ENCODE measurements at places on chromosomes 16 and 17.

- DNase-seq: no peak
These were observed 358.6 kb upstream of the ASIC2 start for GRCh38 chr17:33651686-33652085.

DNA sequence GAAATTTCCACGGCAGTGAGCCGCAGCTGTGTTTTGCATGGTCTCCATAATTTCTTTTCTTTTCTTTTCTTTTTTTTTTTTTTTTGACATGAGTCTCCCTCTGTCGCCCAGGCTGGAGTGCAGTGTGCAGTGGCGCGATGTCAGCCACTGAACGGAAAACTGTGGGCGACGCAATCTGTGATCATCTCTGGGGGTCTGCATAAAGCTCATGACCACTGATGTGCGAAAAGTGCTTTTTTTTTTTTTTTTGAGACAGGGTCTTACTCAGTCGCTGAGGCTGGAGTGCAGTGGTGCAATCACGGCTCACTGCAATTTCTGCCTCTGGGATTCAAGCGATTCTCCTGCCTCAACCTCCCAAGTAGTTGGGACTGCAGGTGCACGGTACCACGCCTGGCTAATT, 117.6 kb downstream of the ABCC6 start:
- no peak for DNase-seq

- no peak for DNase-seq
These were observed 8.6 kb downstream of the NEUROD2 start for GRCh38 chr17:39599004-39599664.

DNA sequence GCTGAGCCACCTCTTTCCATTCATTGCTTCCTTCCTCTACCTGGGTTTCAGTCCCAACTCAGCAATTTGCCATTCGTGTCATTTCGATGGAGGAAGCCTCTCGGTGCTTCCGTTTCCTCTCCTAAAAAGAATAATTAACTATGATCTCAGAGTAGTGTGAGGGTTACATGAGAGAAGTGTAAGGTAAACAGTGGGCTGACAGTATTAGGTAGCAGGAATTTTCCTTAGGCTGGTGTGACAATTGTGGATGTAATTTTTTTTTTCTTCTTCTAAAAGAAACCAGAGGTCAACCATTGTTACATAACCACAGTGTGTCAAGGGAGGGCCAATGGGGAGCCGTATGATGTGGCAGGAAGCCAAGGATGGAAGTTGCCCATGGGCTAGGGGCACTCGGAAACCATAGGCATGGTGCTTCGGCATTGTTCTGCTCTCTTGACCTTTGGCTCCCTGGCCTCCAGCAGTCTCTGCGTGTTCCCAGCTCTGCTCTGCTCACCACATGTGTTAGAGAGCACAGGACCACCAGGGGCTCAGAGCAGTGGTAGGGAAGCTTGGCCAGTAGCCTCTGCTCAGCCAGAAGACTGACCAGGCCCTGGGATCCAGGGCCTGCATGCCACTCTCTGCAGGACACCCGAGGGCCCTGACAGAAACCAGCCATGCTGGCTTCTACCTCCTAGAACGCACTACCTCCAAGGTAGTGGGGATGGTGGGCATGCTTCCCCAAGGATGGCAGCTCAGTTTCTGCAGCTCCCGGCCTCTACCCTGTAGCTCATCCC, 2.0 kb upstream of the TOP2A start:
- DNase-seq: no peak

DNA sequence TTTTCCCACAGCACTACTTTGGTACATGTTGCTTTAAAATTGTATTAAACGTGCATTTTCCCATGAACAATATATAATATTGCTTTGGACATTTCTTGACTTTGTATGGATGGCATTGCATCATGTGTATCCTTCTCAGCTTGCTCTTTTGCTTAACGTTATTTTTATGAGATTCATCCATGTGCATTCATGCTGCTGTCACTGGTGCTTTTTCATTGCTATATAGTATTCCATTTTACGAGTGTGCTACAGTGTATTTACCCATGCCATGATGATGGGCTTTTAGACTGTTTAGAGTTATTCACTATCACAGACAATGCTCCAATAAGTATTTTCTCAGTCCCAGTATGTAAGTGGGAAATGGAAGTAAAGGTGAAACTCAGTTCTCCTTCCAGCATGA, 195.2 kb upstream of the COX10 start:
- DNase-seq: no peak

DNA sequence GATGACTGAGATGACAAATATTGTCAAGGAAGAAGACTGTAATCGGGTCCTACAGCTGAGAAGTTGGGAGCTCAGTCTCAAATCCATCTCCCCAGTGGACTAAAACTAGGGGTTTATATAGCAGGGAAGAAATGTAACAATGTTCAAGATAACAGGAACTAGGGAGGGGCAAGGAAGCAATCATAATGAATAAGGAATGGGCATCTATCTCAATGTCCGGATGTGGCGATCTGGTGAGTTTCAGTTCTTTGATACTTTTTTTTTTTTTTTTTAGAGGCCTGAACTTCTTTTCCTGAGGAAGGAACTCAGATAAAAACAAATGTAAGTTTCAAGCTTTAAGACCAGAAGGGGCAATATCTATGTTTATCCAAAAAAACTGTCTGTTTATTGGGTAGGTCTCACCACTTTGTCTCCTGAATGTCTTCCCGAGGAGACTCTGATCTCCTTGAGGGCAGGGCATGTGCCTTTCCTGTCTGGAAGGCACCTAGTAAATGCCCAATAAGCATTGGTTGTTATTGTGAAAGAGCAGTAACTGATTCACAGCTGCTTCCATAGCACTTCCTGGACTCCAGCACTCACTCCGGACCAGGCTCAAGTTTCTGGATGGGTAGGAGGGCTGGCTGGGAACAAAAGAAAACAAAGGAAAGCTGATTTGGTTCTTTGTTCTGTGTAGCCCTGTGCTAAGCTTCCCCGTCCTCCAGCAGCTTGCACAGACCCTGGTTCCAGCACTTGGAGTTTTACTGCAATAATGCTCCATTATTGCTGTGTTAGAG, 51.9 kb downstream of the MEOX1 start:
- DNase-seq: no peak

GRCh38 chr16:14061732-14062259, 9.3 kb upstream of the MRTFB start:
- no peak for DNase-seq

DNA sequence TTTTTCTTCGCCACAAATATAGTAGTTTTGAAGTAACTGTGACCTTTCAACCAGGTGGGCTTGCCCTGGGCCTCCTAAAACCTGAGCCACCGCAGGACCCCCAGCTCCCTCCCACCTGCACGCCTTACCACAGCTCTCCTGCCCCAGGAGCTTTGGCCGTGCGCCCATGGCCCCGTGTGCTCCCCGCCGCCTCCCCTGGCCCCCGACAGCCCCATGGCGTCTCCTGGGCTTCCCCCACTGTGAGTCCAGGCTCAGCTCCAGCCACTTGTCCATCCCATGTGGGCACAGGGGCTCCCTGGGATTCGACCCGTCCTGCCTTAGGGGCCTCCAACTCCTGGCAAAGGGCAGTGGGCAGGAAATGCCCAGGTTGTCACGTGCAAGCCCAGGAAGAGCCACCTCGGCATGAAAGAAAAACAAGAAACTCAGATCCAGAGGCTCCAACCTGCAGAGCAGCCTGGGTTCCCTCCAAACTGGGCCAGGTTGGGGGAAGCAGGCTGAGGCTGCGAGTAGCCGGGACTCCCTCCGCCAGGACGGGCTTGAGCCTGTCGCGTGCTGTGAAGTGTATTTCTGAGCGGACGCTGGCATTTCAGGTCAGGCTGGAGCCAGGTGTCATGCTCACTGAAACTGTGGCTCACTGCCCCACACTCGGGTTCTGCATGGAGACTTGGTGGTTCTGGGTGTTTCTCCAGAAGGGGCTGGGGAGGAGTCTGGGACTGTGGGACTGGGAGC, 5.8 kb downstream of the LGALS3BP start:
- DNase-seq: no peak

DNA sequence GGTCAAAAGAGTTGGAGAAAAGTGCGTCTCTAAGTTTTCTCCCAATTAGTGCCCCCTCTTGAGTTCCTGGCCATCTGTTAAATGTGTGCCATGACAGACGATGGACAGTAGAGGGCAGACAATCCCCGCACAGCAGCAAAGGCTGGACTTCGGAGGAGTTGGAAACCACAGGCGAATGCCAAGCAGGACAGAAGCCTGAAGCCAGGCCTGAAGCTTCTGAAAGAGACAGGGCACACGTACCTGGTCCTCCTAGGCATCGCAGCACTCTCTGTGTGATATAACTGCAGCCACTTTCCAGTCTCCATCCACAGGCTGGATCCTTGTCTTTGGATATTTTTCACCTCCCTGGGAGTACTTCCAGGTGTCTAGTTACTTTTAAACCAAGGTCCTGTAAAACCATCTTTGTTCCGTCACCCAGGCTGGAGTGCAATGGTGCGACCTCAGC, 14.5 kb downstream of the C17orf100 start:
- DNase-seq: peak; percentile 29

DNA sequence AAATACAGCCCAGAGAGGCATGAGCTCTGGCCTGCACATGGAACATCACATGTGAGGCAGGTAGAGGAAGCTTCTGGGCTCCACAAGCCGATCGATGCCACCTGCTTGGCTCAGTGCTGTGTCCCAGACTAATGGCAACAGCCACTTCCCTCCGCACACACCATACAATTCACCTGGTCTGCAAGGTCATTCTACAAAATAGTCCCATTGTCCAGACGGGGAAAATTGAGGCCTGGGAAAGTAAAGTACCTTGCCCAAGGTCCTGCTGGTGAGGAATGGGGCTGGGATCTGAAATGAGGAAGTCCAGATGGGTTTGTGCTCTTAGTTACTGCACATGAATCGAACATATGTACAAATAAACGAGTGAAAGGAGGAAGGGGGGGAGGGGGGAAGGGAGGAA, 88.0 kb downstream of the LITAF start:
- no peak for DNase-seq

DNA sequence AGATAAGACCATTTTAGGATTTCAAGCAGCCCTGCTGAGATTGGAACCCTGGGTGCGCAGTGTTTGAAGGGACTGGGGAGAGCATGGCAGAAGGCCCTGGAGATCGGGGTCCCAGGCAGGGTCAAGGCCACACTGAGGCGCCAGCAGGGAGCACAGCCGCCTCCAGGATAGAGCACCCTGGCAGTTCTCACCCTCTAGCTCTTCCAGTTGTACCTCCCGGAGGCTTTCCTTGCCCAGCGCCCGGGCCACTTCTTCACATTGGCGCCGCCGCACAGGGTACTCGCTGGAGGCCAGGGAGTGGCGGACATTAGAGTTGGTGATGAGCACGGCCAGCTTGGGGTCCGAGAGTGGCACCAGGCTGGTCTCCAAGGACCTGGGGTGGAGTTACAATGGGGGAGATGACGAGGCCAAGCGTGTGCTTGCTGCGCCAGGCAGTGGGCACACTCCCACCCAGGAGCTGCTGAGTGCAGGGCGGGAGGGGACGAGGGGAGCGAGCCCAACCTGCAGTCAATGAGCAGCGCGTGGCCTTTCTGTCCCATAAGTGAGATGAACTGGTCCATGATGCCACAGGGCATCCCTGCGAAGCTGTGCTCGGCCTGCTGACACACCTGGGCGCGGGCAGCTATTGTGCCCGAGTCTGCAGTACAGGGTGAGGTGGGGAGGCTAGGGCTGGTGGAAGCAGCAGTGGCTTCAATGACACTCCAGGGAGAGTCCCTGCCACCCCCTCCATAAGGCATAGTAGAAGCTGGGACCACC, 2.3 kb downstream of the GALK1 start:
- DNase-seq: no peak

DNA sequence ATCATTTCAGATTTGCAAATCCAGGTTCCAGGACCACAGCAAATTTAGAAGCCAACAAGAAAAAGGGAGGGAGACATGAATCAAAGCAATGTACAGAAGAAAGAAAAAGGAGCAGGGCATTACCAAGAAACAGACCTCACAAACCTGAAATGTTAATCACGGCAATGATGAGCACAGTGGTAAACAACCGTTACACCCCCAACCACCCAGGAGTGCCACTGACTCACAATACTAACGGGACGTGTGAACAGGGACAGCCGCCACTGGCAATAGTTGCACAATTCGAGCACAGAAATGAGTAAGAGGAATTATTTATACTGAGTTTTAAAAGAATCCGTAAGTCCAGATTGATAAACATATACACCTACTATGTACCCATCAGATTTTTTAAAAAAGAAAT, 13.8 kb downstream of the USP22 start:
- no peak for DNase-seq

GRCh38 chr16:63323722-63324705, 1287.8 kb upstream of the CDH8 start:
- DNase-seq: no peak

GRCh38 chr16:87216148-87216840, 100.9 kb downstream of the C16orf95 start:
- DNase-seq: no peak

DNA sequence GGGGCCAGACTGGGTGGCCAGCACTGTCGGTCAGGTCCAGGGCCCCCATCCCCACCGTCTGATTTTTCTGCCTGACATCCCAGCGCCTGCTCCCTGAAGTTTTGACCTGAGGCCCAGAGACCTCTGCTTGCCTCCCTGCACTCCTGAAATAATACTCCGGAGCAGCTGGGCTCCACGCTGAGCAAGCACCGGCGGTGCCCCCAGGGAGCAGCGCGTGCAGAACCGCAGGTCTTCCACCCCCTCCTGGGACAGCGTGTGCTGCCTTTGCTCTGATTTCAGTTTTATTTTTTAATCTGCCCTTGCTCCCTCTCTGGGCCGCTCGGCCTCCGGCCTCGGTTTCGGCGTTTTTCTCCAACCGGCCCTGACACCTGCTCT, 132.4 kb upstream of the GSE1 start:
- DNase-seq: peak; percentile 11

All from NCI-H1417 (cell line).